ENCODE measurements at places on chromosomes 6 and 20.

DNA sequence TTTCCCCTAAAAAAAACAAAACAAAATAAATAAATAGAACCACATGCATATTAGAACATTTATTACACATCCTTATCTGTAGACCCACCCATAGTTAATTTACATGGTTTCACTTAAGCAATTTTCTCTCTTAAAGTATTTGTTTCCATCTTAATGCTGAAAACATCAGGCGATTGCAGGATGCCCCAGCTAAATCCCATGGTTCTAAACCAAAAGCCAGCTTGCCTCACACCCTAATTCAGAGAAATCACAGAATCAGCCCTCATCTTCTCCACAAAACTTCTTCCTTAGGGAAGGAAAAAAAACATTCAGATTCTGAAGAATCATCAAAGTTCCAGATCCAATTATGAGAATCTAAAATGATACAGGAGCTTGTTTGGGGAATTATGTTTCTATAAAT, 67.6 kb upstream of the MTHFD1L start:
- no peak for DNase-seq

DNA sequence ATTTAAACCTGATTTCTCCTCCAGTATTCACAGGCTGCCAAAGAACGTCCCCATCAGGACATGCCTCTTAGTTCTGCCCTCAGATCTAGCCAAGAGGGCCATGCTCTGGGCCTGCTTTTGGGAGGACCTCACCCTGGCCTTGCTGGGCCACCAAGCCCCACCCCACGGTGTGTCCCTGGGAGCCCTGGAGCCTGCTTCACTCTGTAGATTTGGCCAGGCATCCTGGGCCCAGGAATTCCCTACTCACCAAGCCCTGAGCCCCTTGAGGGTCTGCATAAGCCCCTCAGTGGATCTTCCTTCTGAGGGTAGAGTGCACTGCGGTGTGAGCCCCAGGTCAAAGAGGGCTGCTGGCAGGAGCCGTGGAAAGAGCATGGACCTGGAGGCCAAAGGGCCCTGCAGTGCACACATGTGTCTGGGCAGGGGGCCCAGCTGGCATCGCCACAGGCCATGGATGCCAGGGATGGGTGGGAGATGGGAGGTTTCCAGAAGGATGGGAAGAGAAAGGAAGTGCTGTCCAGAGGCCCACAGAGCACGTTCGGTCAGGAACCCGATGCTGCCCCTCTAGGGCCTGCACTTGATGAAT, 98.0 kb downstream of the DACT2 start:
- DNase-seq, result no peak

DNA sequence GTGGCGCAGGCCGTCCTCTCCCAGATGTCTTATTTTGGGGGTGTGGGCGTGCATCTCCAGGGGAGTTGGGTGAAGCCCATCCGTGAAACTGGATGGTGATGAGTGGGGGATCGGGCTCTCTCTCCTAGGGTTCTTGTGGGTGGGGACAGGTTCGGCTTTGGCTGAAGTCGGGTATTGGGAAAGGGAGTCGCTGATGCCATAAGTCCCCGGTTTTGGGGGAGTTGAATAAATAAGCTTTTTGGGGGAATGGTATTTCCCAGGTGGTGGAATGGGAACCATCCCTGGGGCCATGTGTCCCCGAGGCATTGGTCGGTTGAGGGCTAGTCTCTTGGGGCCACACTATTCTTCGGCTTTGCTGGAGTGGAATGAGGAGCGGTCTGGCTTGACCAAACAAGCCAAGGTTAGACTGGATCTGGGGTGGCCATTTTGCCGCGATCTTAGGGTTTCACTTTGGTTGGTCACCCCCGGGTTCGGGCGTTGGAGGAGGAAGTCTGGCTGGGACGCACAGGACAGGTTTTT, 481 bp downstream of the ZNF133 start:
- DNase-seq, result no peak

DNA sequence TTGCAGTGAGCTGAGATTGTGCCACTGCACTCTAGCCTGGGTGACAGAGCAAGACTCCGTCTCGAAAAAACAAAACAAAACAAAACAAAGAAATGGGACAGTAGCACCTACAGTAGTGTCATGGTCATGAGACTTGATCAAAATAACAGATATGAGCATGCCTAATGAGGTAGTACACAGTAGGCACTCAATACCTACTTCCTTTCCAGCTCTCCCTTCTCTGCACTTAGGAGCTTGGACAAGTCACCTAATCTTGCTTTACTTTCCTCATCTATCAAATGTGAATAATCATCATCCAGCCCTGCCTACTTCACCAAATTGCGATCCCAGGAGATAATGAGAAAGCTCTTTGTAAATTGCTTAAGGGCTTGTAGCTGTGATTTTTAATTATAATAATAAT, 55.4 kb upstream of the EPB41L1 start:
- DNase-seq, result no peak

GRCh38 chr20:19284400-19285178, 72.1 kb downstream of the SLC24A3 start:
- DNase-seq, result no peak

DNA sequence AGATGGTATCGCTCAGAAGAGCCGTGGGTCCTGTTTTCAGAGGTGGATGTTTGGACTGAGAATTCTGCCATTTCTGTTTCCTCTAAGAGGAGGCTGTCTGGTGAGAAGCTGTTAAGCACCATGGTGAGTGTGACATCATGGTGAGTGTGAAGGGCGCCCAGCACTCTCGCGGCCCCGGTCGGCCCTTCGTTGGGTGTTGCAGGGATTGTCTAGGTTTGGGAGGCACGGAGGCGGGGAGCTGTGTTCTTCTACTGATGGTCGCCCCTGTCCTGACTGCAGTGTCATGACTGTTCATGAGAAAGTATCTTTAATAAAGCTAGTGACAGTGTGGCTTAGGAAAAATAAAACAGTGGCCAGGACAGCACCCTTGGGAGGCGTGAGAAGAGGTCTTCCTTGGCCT, 70.4 kb downstream of the NOL4L start:
- DNase-seq, result no peak

GRCh38 chr20:13644010-13644409, 5.3 kb upstream of the TASP1 start:
- no peak for DNase-seq

DNA sequence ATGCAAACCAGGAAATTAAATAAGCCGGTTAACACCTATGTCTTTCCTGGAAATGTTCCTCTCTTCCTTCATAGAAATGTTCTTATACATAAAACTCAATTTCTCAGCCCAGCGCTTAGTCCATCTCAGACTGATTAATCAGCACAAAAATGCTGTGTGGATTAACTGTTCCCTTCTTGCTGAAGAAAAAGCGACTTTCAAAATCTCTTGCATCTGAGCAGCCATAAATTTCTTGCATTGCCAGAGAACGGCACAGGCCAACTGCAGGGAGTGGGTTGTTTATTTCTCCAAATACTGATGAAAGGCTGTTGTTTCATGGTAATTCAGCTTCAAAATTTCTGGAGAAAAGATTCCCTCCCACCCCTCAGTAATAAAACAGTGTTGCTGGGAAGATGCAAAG, 517.6 kb downstream of the BTBD3 start:
- DNase-seq, result no peak

DNA sequence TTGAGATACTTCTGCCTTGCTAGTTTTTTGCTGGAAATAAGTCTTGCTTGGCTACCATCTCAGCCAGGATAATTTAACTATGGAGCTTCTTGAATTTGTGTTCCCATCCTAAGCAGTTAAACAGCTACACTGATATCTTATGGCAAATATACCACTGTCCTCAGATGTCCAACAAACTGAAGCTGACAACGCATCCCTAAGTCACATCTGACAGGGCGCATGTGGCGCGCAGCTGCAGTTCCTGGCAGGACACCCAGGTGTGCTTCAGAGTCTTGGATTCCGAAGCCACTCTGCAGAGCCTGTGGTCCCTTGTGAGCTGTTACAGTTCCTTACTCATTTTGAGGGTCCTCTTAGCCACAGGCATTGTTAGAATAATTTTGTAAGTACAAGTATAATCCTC, 127.9 kb downstream of the WDR27 start:
- DNase-seq, result no peak

DNA sequence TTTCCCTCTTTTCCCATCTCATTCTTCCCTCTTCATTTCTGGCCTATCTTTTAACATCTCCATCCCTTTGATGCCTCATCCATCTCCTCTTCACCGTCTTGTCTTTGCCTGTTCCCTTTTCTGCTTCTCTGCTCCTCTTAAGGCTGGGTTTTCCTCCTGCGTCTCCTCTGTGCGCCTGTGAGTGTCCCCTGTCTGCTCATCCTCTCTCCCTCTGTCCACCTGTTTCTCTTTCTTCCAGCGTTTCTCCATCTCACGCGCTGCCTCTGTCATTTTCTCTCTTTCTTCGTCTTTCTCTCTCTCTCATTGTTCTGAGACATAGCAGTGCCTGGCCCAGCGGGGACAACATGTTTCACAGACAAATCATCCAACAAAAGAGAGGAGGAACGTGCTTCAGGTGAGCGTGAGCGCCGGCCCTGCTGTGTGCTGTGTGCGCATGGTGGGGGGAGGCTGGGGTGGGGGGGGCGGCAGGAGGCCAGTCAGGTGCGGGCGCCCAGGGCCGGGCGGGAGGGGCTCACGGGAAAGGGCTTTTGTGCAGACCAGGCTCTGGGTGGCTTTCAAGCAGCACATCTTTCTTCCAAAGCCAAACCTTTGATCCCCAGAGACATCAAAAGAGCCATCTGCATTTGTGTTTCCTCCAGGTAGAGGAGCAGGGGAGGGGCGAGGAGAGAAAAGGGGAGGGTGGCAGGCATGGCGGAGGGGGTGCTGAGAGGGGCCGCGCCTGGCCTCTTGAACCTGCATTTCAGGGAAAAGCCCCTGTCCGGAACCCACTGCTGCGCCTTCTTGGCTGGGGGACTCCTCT, 121.3 kb downstream of the VEGFA start:
- no peak for DNase-seq

GRCh38 chr20:4299773-4300172, 284.4 kb upstream of the RNF24 start:
- no peak for DNase-seq

- no peak for DNase-seq
These were observed 31.3 kb upstream of the AFDN start for GRCh38 chr6:167795321-167795811.

Data from head of caudate nucleus (tissue), 42 donors.